Left cardiac atrium (tissue), 4 donors: ENCODE measurements at places on chromosomes 16 and 17.

GRCh38 chr16:64977206-64977920, 144.5 kb downstream of the CDH11 start:
- DNase-seq: no peak

GRCh38 chr17:70668276-70668937, 499.1 kb downstream of the KCNJ2 start:
- no peak for DNase-seq

DNA sequence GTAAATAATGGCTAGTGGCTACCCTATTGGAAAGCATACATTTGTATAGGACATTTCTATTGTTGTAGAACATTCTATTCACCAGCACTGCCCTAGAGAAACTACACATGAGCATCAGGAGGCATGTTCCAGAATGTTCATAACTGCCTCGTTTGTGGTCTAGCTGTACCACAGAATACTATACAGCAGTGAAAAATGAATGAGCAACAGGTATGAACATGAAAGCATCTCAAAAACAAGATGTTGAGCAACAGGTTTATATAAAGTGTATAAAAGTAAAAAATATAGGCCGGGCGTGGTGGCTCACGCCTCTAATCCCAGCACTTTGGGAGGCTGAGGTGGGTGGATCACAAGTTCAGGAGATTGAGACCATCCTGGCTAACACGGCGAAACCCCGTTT, 91.7 kb downstream of the BMERB1 start:
- DNase-seq: no peak

GRCh38 chr17:81833160-81833920, at the start of gene MCRIP1:
TSS of gene MCRIP1 (minus strand) at chr17:81833291. CDS start at chr17:81824506, 8,785 bp downstream.
- peak; percentile 97 for DNase-seq

DNA sequence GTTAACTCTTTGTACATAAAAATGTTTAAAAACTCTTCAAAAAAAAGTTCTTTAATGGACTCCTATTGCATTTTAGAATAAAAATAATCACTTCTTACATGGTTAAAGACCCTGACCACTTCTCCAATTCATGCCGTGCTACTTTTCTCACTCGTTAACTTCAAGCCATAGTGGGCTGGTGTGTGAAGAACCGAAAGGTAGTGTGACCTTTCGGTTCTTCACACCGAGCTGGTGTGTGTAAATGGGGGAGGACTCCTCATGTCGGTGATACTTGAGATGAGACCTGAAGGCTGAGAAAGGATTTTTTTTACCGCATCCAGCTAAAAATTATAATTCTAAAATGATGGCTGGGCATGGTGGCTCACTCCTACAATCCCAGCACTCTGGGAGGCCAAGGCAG, 22.1 kb downstream of the RFFL start:
- no peak for DNase-seq

DNA sequence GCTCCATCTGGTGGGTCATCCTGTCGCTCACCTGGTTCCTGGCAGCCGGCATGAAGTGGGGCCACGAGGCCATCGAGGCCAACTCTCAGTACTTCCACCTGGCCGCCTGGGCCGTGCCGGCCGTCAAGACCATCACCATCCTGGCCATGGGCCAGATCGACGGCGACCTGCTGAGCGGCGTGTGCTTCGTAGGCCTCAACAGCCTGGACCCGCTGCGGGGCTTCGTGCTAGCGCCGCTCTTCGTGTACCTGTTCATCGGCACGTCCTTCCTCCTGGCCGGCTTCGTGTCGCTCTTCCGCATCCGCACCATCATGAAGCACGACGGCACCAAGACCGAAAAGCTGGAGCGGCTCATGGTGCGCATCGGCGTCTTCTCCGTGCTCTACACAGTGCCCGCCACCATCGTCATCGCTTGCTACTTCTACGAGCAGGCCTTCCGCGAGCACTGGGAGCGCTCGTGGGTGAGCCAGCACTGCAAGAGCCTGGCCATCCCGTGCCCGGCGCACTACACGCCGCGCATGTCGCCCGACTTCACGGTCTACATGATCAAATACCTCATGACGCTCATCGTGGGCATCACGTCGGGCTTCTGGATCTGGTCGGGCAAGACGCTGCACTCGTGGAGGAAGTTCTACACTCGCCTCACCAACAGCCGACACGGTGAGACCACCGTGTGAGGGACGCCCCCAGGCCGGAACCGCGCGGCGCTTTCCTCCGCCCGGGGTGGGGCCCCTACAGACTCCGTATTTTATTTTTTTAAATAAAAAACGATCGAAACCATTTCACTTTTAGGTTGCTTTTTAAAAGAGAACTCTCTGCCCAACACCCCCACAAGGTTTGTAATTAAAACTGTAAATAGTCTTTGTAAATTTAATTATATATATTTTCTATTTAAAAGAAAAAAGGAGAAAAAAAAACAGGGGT, 1.7 kb downstream of the FZD2 start:
- DNase-seq: no peak

DNA sequence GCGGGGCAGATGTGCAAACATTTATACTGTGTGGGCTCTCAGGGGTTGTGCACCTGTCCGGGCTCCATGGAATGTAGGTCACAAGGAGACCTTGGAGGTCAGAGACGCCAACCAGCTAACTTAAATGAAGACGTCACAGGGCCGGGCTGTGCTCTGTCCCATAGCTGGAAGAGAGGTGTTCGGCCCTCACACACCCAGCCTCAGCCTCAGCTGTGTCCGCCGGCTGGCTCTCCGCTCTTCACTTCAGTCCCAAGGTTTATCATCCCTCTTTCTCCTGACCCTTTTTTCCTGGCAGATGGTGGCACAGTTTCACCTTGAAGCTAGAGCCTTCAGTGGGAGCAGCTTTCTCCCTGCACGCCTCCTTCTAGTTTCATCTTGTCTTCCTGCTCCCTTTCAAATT, 6.0 kb upstream of the RBFOX3 start:
- DNase-seq: peak; percentile 3

- no peak for DNase-seq
These were observed 4.7 kb downstream of the LITAFD start for GRCh38 chr16:8886593-8887430.
